ENCODE measurements at places on chromosomes 2 and 18.
A peak's percentile ranks its signal among the peaks of the same experiment; 100 is the strongest.

GRCh38 chr2:185757356-185757755 is 18.8 kb downstream of the FSIP2 start:
- DNase-seq: no peak

- DNase-seq: no peak
Observed at GRCh38 chr2:224147174-224147573, 108.1 kb upstream of the SERPINE2 start.

GRCh38 chr2:232120911-232121310 is 159.4 kb downstream of the DIS3L2 start:
- no peak for DNase-seq

- DNase-seq: no peak
Observed at GRCh38 chr2:121263996-121264715, 20.8 kb downstream of the TFCP2L1 start.

DNA sequence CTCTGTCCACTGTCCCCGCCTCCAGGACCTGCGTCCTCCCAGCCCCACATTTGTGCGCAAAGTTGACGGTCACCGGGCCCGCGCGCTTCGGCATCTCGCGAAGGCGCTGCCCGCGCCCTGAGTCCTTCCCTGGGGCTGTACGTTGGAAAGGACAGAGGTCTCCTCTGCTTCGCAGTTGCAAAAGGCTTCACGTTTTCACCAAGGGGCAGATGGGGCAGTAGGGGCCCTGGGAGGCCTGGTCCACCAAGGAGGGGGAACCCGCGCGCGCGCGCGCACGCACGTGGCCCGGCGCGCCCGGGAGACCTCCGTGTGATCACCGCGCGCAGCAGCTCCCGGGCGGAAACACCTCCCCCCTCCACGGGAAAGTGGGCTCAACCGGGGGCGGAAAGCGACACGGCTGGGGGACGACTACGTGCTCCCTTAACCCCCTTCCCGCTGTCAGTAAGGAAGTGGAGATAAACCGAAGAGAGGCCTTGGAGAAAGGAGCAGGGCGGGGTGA is 21.9 kb downstream of the TEX44 start:
- no peak for DNase-seq

DNA sequence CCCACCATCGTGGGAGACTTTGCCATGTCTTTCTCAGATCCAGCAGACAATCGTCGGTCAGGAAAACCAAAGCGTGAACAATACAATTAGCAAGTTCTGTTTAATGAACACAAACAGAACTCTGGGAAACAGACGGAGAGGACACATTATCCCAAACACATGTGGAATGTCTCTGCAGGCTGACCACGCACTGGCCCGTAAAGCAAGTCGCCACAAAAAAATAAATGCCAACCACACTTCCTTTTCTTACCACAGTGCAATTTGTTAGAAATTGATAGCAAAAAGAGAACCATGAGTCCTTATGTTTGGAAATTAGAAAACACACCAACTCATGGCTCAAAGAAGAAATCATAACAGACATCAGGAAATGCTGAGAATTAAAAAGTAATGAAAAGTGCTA is 210.9 kb downstream of the TWIST2 start:
- DNase-seq: no peak

DNA sequence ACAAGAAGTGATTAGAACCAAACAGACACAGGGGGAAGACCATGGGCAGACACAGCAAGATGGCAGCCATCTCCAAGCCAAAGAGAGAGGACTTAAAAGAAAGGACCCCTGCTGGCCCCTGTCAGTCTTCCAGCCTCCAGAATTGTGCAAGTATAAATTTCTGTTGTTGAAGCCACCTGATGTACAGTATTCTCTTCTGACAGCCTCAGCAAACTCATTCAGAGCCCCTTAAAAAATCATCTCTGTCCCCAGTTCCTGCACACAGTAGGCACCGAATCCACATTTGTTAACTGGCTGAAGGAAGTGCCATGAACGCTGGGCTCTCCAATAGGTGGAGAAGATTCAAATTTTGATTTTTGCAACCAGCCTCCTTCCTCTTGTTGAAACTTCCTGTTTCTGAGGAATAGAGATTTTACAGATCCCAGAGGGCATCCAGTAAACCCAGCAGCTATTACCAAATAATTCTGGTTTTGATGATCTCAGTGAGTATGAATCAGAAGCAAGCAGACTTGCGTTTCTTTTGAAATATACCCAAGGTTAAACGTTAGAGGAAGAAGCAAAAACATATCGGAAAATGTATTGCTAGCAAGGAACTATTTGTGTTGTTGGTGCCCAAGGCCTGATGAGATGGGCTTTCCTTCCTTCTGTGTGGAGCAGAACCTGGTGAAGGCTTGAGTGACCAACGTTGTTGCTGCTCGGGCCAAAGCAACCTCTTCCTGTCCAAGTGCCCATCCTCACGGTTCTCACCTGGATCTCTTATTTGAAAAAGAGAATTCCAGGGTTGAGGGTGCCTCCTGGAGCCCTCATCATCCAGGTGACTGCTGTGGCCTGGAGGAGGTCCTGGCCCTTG is 47.7 kb upstream of the PLB1 start:
- DNase-seq: no peak

- peak; percentile 52 for DNase-seq
Observed at GRCh38 chr18:49021433-49022129, 70.8 kb upstream of the SMAD7 start.

GRCh38 chr18:26479681-26480079 is 68.7 kb downstream of the KCTD1 start:
- DNase-seq: no peak

- no peak for DNase-seq
Observed at GRCh38 chr2:50443288-50443687, 588.6 kb downstream of the NRXN1 start.

DNA sequence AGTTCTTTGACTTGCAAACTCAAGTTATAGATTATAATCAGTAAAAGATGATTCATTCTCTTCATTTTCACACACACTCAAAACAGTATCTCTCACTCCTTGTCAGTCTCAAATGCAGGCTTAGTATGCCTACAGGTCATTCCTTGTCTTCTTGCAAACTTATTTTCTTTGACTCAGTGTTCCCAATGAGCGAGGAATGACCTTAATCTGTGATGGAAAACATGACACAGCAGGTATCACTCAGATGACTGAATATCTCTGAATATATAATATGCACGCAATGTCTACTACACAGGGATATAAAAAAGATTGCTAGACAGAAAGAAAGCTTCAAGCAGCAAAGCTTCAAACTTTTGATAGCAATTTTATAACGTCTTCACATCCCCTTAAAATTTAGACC is 127.8 kb upstream of the RGPD4 start:
- DNase-seq: no peak

DNA sequence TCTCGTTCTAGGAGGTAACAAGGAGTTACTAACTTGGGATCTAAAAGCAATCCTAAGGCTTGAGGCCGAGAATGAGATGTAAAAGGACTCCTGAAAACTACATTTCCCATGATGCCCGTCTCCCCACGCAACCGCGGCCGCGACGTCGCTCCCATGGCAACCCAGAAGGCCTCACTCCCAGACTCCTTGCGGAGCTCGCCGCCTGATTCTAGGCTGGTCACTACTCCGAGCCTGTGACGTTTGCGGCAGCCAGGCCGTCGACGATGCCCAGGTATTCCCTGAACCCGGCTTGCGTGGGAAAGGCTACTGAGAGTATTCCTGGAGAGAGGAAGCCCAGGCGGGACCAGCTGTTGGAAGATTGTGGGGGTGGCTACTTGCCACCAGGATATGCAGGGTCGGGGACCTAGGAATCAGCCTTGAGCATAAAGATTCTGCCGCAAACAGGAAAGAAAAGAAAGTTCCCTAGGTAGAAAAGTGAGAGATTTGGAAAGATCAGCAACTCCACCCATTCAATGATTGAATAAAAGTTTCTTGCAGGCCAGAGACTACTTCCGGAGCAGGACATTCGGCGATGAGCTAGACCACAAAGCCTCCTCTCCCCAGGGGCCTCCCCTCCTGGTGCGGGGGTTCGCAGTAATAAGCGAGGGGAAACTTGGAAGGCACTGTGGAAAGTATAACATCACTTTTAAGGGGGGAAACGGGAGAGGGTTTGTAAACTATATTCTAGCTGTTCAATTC is at the start of gene DYNC2LI1:
DYNC2LI1 (plus strand) TSS at position 164 of the 738 bp plus-strand sequence; CDS start at position 264, 100 bp downstream.
- peak; percentile 86 for DNase-seq

- DNase-seq: no peak
Observed at GRCh38 chr18:46275370-46275769, 171.2 kb downstream of the HAUS1 start.

- DNase-seq: no peak
Observed at GRCh38 chr18:45517181-45517741, 98.0 kb upstream of the SLC14A2 start.

DNA sequence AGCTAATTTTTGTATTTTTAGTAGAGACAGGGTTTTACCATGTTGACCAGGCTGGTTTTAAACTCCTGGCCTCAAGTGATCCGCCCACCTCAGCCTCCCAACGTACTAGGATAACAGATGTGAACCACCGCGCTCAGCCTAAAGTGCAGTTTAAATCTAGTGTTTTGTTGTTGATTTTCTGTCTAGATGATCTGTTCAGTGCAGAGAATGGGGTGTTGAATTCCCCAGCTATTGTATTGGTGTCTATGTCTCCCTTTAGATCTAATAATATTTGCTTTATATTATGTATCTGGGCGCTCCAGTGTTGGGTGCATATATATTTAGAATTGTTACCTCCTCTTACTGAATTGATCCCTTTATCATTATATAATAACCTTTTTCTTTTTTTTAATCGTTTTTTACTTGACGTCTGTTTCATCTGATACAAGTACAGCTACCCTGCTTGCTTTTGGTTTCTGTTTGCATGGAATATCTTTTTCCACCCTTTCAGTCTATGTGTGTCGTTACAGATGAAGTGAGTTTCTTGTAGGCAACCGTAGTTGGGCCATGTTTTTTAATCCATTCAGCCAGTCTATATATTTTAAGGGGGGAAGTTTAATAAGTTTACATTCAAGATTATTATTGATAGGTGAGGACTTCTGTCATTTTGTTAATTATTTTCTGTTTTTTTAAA is 34.3 kb downstream of the GALM start:
- DNase-seq: no peak

GRCh38 chr18:74758995-74759394 is 161.3 kb downstream of the ZNF407 start:
- no peak for DNase-seq

DNA sequence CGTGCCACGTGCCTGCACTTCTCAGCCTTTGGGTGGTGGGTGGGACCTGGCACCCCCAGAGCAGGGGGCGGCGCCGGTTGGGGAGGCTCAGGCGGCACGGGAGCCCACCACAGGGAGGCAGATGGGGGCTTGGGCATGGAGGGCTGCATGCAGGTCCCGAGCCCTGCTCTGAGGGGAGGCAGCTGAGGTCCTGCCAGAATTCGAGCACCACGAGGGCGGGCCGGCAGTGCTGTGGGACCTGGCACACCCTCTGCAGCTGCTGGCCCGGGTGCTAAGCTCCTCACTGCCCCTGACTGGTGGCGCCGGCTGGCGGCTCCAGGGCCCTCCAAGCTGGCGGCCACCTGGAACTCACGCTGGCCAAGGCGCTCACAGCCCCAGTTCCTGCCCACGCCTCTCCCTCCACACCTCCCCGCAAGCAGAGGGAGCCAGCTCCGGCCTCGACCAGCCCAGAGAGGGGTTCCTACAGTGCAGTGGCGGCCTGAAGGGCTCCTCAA is 1176.8 kb upstream of the GYPC start:
- DNase-seq: no peak

- no peak for DNase-seq
Observed at GRCh38 chr2:239099474-239099873, 251.6 kb downstream of the TWIST2 start.

- DNase-seq: no peak
Observed at GRCh38 chr2:215019521-215020145, 118.8 kb downstream of the ABCA12 start.

GRCh38 chr18:59758106-59758505 is 60.9 kb upstream of the CCBE1 start:
- no peak for DNase-seq

DNA sequence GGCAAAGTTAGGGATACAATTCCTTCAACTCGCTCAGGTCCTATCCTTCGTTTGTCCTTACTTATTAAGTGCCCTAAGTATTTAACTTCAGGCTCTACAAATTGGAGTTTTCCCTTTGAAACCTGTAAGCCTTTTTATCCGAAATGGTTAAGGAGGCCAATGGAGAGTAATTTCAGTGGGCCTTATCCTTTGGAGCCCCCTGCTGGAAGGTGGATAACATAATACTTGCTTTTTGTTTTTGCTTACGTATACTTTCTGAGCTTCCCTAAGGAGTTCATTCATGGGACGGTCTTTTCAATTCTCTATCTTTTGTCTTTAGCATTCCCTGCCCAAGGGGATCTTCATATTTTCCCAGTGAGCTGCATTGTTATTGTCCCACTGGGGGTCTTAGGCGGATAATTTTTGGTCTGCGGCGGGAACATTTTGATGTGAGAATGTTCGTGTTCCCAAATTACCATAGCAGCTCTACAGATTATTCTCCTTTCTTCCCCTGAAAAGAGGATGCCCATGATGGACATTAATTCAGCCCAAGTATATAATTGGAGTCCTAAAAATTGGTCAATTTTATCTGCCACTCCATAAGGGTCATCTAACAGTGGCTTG is 34.4 kb upstream of the TRAPPC8 start:
- peak; percentile 60 for DNase-seq

- DNase-seq: no peak
Observed at GRCh38 chr2:146952696-146953095, 892.1 kb upstream of the ACVR2A start.

DNA sequence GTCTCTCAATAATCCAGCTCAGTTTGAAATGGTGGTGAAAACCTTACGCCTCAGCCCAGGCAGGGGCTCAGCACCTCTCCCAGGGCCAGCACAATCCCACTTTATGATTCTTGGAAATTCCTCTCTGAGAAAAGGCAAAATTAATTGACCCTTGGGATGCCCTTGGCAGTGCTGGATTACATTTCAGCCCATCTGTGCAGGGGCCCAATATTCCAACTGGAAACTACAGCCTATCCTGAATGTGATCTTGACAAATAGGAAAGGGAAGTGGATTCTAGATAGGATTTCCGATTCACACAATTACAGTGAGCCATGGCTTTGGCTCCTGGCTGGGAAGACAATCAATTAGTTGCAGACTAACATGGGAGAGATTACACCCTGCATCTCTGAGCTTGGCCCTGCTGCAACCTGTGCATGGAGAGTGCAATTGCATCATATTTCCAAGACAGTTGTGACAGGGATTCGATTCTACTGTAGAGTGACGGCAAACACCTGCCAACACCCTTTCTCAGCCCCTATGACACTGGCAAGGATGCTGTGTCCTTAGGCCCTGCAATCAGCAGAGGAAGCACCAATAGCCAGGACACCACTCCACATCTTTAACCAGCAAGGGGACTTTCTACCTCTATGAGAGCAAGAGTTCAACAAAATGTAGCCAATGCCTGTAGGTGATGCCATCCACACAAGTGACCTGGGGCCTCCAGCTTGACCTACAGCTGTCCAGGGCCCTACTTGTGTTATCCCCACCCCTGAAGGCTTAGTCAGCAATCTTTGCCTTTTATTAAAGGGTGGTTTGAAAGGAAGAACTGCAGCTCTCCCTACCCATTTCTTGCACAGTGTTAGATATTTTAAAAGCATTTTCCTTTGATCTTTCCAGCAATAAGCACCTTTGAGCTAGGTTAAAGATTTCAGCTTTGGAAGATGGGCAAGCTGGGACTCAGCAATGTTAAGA is 187.2 kb upstream of the HS6ST1 start:
- no peak for DNase-seq
